ENCODE measurements at places on chromosomes 13 and 19.

DNA sequence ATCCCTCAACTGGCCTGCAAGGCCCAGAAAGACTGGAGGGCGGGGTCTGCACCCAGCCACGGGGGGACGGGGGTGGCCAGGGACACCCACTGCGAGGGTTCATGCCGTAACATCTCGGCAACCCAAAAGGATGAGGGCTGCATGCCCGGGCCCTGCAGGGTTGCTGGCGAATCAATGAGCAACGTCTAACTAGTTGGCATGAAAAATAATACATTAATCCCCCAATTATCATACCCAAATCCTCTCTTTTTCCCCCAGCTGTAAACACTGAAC lies 232.2 kb downstream of the TUBA3C start:
- DNase-seq = no peak

DNA sequence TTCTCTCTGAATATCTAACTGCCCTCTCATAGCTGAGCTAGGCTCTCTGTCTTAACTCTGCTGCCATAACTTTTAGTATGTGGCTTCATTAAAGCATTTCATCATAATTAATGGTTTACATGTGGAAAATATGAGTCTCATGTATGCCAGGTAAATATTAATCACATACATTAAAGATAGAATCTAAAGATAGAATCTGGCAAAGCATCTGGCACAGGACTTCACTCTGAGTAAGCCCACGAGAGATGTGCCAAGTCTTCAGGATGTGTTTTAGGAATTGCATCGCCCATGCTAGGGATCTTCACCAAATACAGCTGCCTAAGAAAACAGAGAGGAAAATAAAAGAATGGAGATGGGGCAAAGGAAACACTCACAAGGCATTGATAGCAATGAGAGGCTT lies 285.8 kb downstream of the DIAPH3 start:
- no peak for DNase-seq

GRCh38 chr19:7654401-7654800 lies 14.4 kb upstream of the RETN start:
- no peak for DNase-seq

GRCh38 chr13:70172946-70173597 lies 64.8 kb upstream of the KLHL1 start:
- DNase-seq = no peak

- no peak for DNase-seq
These were observed 46.2 kb downstream of the CEBPG start for GRCh38 chr19:33419788-33420130.

DNA sequence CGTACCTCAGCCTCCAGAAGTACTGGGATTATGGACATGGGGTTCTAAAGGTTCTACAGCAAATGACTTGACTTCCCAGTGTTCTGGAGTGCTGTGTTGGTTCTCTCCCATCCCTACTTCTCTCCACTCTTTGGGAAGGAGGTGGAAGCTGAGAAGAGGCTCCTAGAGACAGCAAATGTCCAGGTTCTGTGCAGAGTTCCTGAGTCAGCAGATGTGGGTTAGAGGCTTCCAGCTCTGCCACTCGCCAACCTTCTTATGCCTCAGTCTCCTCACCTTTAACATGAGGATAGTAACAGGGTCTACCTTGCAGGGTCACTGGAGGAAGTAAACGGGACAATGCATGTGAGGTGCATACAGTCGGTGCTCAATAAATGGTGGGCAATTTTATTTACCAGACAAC lies 80.5 kb upstream of the VSTM2B start:
- DNase-seq = no peak

GRCh38 chr19:17302391-17303166 lies 646 bp downstream of the ABHD8 start:
- DNase-seq = no peak

GRCh38 chr19:5996623-5997320 lies 18.8 kb upstream of the RANBP3 start:
- no peak for DNase-seq

DNA sequence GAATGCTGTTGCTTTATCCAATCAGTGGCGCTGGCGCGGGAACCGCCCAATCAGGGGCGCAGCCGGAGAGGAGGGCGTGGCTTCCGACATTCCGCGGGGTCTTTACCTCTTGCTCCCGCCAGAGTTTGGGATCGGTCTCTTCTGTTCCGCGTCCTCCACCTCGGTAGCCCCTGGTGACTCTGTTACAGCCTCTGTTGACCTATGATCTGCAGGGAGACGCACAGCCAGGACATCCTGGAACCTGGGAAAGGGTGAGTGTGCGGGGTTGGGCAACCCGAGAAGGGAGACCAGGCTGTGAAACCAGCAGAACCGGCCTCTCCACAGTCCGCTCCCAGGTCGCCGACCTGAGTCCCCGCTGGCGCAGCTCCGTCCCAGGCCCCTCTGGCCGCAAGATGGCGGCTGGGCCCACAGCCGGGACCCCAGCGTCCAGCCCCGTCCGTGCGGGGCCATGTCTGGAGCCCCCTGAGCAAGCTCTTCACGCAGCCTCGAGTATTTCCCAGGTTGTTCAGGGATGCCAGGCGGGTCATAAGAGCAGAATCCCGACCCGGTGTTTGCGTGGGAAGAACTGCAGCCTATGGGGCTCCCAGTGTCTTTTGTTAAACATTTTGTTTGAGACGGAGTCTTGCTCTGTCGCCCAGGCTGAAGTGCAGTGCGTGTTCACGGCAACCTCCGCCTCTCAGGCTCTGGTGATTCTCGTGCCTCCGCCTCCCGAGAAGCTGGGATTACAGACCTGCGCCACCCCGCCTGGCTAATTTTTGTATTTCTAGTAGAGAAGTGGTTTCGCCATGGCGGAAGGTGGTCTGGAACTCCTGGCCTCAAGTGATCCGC lies 4.4 kb upstream of the ZNF681 start:
- DNase-seq = peak; percentile 69
